ENCODE measurements at places on chromosomes 11 and 22. TPM values are rescaled to one million over a fixed set of nuclear protein-coding genes. Genes with fewer than 3 reads are reported as not detected.

GRCh38 chr11:34349882-34350281 is 7.9 kb downstream of the ABTB2 start:
- H3K4me3 ChIP-seq = no peak overlapping the region
- H3K27me3 ChIP-seq = no peaks in the 10 kb centered on the region
- H3K36me3 ChIP-seq = no peaks in the 10 kb centered on the region
- no peak for DNase-seq
- no peak overlapping the region for H3K27ac ChIP-seq

- H3K27me3 ChIP-seq = no peaks in the 10 kb centered on the region
- H3K27ac ChIP-seq = no peak overlapping the region
- H3K4me3 ChIP-seq = no peak overlapping the region
- H3K4me1 ChIP-seq = no peaks in the 10 kb centered on the region
- no peak for DNase-seq
Observed at GRCh38 chr22:22870577-22871404, 16.8 kb upstream of the IGLL5 start.

GRCh38 chr11:3163241-3163981 is 1.7 kb downstream of the OSBPL5 start:
- no peak for DNase-seq
- no peaks in the 10 kb centered on the region for H3K36me3 ChIP-seq
- peaks cover 16% of the 10 kb centered on the region for H3K4me1 ChIP-seq
- H3K4me3 ChIP-seq = peak overlapping the region; percentile 72
- no peak overlapping the region for H3K27ac ChIP-seq

DNA sequence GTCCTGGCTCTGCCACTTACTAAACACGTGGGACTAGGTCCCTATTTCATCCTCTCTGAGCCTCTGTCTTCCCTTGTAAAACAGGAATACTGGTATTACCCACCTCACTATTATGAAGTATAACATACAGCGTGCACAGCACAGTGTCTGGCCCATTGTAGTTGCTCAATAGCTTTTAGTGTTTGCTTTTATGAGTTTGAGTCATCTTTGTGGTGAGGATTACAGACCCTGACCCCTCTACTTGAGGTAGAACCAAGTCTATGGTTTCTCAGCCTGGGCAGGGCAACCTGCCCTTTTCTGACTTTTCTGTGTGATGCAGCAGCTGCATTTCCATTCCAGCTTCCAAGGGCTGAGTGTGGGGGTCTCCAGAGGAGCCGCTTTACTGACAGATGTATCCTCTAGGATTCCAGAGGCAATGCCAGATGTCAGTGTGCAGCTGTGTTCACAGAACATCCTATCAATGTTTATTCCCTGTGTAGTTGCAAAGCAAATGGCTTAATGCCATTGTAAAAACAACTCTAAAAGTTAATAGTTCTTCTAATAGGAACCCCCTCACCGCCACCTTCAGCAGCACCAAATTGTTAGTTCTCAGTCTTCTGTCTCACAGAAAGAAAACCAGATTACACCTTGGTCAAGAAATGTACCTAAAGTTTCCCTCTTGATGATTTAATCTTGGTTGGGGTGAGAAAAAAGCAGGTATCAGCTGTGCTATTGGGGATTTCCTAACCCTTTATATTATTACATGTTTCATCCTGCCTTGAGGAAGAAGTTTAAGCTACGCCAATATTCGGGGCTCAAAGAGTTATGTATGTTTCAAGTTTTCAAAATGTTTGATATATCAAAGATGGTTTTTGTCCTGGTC is 16.8 kb downstream of the PRR5L start:
- DNase-seq = no peak
- H3K27ac ChIP-seq = peak overlapping the region; percentile 18
- no peaks in the 10 kb centered on the region for H3K4me1 ChIP-seq
- H3K36me3 ChIP-seq = no peaks in the 10 kb centered on the region
- no peaks in the 10 kb centered on the region for H3K27me3 ChIP-seq
- H3K4me3 ChIP-seq = no peak overlapping the region

DNA sequence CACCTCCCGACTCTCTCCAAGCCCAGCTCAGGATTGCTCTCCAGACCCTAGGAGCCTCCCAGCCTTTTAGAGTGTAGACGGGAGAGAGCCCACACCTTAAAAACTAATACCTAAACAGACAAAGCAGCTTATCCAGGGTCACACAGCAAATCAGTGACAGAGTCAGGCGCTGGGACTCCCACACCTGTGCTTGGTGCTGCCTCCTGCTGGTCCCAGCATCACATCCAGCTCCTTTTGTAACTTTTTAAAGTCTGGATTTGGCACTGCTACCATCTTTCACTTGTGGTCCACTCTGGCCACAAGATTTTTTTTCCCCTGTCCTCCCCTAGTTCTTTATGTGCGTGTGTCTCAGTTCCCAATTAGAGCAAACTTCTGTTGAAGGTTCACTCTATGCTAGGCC is 4.7 kb downstream of the ANO1 start:
- H3K4me1 ChIP-seq = no peaks in the 10 kb centered on the region
- no peaks in the 10 kb centered on the region for H3K36me3 ChIP-seq
- DNase-seq = no peak
- H3K27me3 ChIP-seq = peaks cover 16% of the 10 kb centered on the region
- no peak overlapping the region for H3K27ac ChIP-seq

DNA sequence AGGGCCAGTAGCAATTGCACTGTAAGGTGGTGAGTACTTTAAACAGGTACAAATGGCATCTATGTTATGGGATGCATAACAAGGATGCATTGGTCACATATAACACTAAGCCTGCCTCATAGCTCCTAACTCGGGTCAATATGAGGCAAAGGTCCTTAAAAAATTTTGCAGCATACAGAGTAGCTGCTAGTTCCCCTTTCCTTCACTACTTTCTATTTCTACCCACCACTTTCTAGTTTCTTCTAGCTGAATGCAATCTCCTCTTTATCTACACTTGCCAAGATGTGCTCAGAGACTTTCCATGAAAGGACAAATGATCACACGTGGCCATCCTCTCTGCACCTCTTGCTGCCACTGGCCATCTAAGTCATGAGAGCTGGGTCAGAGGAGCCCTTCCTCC is 9.8 kb downstream of the OR51F2 start:
- H3K36me3 ChIP-seq = no peaks in the 10 kb centered on the region
- H3K4me1 ChIP-seq = no peaks in the 10 kb centered on the region
- H3K27ac ChIP-seq = no peak overlapping the region
- no peak overlapping the region for H3K4me3 ChIP-seq
- H3K27me3 ChIP-seq = no peaks in the 10 kb centered on the region

GRCh38 chr11:45543808-45544422 is 121.5 kb downstream of the CHST1 start:
- no peak overlapping the region for H3K27ac ChIP-seq
- DNase-seq = no peak
- H3K4me1 ChIP-seq = no peaks in the 10 kb centered on the region
- H3K4me3 ChIP-seq = no peak overlapping the region

DNA sequence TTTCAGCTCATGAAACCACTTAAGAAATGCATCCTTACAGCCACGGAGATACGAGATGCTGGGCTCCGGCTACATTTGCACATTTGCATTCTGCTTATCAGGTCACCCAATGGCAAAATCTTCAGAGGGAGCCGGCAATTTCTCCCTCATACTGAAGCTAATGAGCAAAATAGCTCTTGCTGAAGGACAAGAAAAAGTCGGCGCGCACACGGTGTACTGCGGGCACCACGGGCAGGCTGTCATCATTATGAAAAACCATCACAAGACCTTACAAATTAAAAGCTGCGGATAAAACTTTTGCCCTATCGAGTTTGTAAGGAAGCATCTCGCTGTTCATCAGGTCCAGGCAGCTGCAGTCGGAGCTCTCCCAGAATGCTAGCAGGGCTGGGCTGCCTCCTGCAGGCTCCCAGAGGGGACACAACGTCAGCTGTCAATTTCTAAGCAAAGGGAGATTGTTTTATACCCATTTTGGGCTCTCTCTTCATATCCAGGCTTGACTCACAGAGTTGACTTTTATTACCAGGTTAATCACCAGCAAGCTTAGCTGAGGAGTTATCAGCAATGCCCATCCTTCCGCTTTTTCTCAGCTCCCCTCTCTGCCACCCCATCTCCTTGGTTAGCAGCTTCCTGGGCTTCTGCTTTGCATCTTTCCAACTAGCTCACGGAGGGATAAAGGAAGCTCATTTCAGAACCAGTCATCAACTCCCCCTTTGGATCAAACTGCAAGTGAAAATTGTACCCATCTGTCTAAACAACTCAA is 375.1 kb downstream of the OPCML start:
- no peaks in the 10 kb centered on the region for H3K4me1 ChIP-seq
- H3K36me3 ChIP-seq = no peaks in the 10 kb centered on the region
- no peak overlapping the region for H3K4me3 ChIP-seq
- DNase-seq = no peak
- H3K27me3 ChIP-seq = no peaks in the 10 kb centered on the region

GRCh38 chr11:19345519-19345847 is 104.7 kb upstream of the E2F8 start:
- no peaks in the 10 kb centered on the region for H3K36me3 ChIP-seq
- H3K27me3 ChIP-seq = peaks cover 43% of the 10 kb centered on the region
- no peaks in the 10 kb centered on the region for H3K4me1 ChIP-seq
- DNase-seq = no peak

- no peaks in the 10 kb centered on the region for H3K36me3 ChIP-seq
- H3K4me3 ChIP-seq = no peak overlapping the region
- DNase-seq = peak; percentile 41
Observed at GRCh38 chr11:3947061-3947460, 91.6 kb downstream of the STIM1 start.

DNA sequence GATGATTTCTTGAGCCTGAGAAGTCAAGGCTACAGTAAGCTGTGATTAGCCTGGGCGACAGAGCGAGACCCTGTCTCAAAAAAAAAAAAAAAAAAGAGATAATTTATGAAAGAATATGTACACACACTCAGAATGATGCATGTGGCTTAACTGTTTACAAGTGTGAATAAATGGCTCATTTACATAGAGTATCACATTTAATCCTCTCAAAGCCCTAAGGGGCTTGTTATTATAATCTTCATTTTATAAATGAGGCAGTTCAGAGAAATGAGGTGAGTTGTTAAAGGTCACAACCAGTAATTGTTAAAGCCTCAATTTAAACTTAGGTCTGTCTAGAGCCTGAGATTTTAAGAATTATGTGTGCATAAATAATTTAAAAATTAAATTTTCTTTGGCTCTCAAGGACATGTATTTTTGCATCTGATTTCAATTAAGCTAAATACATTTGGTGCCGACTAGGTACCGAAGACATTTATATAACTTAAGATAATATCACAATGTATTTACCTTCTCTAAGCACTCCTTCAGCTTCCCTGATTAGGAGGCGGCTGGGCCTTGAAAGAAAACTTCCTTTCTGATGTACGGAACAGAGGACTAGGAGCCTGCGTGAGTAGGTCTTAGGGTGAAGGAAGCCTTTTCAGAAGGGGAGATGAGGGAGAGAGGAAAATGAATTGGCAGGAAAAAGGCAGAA is 28.5 kb upstream of the DDX6 start:
- peaks cover 4% of the 10 kb centered on the region for H3K4me1 ChIP-seq
- no peaks in the 10 kb centered on the region for H3K36me3 ChIP-seq
- H3K27me3 ChIP-seq = no peaks in the 10 kb centered on the region
- H3K27ac ChIP-seq = peak overlapping the region; percentile 11
- no peak for DNase-seq

DNA sequence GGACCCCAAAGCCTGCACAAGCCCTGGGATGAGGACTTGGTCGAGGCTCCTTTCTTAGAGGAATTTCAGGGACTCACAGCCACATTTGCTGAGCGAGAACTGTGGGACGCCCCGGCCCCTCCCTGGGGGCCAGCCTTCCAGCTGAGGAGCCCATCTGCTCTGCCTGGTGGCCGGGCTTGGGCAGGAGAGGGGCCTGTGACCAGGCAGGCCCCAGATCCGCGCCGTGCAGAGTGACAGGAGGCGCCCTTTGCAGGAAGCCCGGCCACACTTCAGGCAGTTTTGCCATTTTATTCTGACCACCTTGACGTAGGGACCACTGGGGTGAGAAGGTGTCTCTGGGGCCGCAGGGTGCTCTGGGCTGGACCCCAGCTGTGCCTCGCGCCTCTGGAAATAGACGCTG is 35.6 kb downstream of the TPCN2 start:
- H3K36me3 ChIP-seq = no peaks in the 10 kb centered on the region
- no peak for DNase-seq
- H3K4me1 ChIP-seq = no peaks in the 10 kb centered on the region
- no peak overlapping the region for H3K4me3 ChIP-seq
- H3K27ac ChIP-seq = no peak overlapping the region

GRCh38 chr11:3685923-3686322 is 14.7 kb upstream of the CHRNA10 start:
- no peaks in the 10 kb centered on the region for H3K27me3 ChIP-seq
- no peak overlapping the region for H3K27ac ChIP-seq
- no peak overlapping the region for H3K4me3 ChIP-seq
- no peaks in the 10 kb centered on the region for H3K4me1 ChIP-seq
- no peak for DNase-seq

DNA sequence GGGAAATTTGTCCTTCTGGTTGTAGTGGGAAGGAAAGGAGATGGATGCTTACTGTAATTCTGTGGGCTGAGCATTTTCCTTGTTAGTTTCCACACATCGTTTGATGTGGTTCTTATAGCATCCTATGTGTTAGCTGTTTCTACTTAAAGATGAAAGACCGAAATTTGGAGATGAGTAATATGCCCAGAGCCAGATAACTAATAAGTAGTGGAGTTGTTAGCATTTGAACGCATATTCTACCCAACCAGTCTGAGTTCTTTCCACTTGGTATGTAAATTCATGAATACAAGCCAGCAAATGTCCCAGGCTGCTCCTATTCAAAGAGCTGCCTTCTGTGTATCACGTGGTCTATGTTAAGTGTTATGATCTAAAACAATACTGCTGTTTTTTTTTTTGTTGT is 14.6 kb downstream of the SPECC1L start:
- H3K27ac ChIP-seq = no peak overlapping the region
- H3K4me3 ChIP-seq = no peak overlapping the region
- DNase-seq = no peak
- no peaks in the 10 kb centered on the region for H3K36me3 ChIP-seq
- no peaks in the 10 kb centered on the region for H3K27me3 ChIP-seq

Gene PLET1
- not detected for total RNA-seq

Gene ANO5
- 7.5 TPM for total RNA-seq

Gene RAB36
- 2.3 TPM for total RNA-seq
